Mucosa of gallbladder (tissue), 1 donor: ENCODE measurements at places on chromosomes 4 and X. TPM values are rescaled to one million over a fixed set of nuclear protein-coding genes. Genes with fewer than 3 reads are reported as not detected.

- DNase-seq: no peak
Observed at GRCh38 chr4:54099748-54100574, at the start of gene GSX2. Gene GSX2 (plus strand): TSS chr4:54100163. CDS start chr4:54100345, 182 bp downstream.

LNX1 gene
- total RNA-seq: 32.1 TPM

DNA sequence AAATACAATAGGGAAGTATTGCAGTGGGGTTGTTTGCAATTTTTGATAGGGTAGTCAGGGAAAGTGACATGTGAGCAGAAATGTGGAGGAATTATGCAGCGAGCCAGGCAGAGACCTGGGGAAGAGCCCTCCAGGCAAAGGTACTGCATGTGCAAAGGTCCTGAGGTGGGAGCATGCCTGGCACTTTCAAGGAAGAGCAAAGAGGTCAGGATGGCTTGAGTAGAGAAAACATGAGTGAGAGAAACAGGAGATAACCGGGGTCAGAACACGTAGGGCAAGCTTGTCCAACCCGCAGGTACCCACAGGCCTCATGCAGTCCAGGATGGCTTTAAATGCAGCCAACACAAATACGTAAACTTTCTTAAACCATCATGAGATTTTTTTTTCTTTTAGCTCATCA is 71.0 kb downstream of the COQ2 start:
- no peak for DNase-seq

VCX3B gene
- total RNA-seq: not detected

BEX5 gene
- total RNA-seq: 41.1 TPM

- no peak for DNase-seq
Observed at GRCh38 chrX:125826774-125827451, 339.2 kb downstream of the DCAF12L2 start.

TRPC3 gene
- total RNA-seq: 14.1 TPM

XAGE1B gene
- total RNA-seq: not detected

DNA sequence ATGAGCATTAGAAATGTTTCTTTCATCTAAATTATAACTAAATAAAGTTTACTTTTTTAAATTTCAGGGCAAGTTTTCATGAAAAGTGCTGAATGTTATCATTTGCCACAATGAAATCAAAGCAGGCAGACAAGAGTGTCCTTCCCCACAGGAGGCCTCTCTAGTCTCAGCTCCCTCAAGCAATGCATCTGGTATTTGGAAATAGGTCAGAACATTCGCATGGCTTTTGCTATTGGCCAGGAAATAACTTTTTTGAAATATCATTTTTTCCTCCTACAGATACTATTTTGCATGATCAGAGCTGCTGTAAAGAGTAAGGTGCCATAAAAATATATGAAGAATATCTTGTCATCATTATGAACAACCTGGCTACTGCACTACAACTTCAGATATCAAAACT is 41.1 kb downstream of the MAD2L1 start:
- no peak for DNase-seq

RPA4 gene
- 0.98 TPM for total RNA-seq

- DNase-seq: no peak
Observed at GRCh38 chr4:42570221-42570620, 86.7 kb downstream of the ATP8A1 start.

MAOB gene
- total RNA-seq: 40.9 TPM

PGRMC2 gene
- total RNA-seq: 113 TPM

GRCh38 chr4:113452868-113453620 is 308.5 kb downstream of the CAMK2D start:
- DNase-seq: no peak

RASSF6 gene
- 20.1 TPM for total RNA-seq

DNA sequence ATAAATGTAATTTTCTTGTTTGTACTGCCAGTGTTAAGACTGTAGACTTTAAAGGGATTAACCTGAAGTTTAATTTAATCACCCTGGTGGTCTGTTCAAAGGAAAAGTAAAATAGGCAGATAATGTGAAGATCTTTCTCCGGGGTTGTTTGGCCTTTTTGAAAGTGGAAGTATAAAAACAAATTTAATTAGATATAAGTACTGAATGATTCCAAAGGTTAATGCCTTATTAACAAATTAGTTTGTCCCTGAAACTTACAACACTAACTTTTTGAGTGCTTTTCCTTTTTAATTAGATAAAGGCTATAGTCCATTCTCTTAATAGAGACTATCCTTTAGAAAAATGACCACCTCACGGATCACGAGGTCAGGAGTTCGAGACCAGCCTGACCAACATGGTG is 10.4 kb upstream of the PGAM4 start:
- DNase-seq: no peak

GRCh38 chrX:136889269-136889668 is 8.7 kb upstream of the RBMX start:
- DNase-seq: no peak

RXFP1 gene
- total RNA-seq: 0.55 TPM

AGTR2 gene
- 0.17 TPM for total RNA-seq

GRCh38 chrX:27966955-27967354 is 14.3 kb downstream of the DCAF8L1 start:
- DNase-seq: no peak

DNA sequence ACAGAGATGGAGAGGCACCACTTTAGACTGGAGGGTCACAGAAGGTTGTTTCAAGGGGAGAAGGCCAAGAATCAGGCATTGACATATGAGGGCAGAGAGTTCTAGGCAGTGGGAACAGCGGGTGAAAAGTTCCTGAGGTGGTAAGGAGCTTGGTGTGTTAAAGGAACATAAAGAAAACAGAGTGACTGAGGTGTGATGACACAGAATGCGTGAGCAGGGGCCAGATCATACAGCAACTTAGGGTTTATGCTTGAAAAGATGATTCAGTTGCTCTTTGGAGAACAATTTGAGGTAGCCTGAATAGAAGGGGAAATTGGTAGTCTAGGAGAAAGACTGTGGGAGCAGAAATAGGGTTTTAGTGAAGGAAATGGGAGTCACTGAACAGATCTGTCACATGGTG is 179.2 kb downstream of the AMELX start:
- DNase-seq: no peak

- no peak for DNase-seq
Observed at GRCh38 chrX:17535229-17535628, 160.2 kb downstream of the NHS start.
